ENCODE measurements at places on chromosomes 2 and 18. TPM values are rescaled to one million over a fixed set of nuclear protein-coding genes. Genes with fewer than 3 reads are reported as not detected.

GRCh38 chr18:2958819-2959298, 54.1 kb downstream of the LPIN2 start:
- DNase-seq, result no peak

DNA sequence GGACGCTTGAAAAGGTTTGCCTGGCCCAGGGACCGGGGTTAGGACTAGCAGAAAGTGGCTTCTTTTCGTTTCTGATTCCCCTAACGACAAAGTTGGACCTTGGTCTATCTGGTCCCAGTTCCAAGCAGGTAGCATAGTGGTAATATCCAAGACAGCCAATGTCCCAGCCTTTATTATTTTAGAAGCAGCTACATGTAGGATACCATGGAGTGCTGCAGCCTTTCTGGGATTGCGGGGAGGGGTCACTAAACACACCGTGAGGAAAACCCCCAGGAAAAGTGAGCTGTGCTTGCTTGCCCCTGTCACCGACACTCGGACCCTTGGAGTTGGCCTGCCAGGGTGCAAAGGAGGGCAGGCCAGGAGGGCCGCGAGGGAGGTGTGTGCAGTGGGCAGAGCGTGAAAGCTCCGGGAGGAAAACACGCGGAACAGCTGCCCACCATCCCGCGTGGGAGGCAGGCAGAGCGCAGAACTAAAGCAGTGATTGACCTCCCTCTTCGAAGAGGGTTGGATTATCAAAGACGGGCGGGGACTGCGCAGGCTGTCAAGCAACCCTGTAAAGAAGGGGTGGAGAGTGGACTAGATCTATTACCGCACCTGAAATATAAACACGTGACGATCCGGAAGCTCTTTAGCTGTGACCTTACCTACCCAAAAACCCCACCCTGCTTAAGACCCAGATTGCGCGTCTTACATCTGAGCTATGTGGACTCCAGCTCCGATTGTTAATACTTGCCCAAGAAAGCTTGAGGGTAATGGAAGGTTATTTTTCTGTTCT, 624 bp upstream of the MAP4K3 start:
- no peak for DNase-seq

ERBB4 gene
- 2.6 TPM for total RNA-seq

- no peak for DNase-seq
These were observed 19.3 kb downstream of the TGFA start for GRCh38 chr2:70534183-70534836.

DNA sequence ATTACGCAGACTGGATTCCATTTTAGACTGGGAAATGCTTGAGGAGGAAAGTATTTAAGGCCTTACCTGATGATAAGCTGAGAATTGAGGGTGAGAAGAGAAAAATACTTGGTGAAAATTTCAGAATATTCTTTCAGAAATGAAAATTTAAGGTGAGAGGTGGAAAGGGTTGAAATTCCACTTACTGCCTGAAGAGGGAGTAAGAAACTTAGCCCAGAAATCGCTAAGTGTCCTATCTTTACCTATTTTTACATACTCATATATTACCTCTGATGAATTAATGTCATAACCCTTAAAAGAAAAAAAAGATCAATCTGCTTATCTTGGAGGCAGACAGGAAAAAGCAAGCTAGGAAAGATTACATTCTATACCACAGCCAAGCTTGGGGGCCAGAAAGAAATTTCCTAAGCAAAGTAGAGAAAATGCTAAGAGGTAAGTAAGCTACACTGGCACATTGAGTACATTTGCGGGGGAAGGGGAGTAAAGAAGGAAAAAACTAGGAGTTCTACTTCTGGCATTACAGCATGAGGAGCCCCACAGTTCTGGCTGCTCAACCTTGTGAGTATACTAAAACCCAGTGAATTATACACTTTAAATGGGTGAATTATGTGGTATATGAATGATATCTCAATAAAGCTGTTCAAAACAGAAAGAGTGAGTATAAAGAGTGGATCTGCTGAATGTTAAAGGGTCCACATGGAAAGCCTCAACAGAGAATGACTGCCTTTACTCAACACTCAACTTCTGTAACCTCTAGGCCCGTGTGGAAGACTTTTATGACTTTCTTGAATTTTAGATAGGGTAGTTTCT, 33.8 kb downstream of the SMC6 start:
- no peak for DNase-seq

- no peak for DNase-seq
These were observed 651 bp downstream of the STK17B start for GRCh38 chr2:196170606-196171247.

SLC5A7 gene
- not detected for total RNA-seq

GRCh38 chr2:120662746-120663145, 72.9 kb upstream of the GLI2 start:
- DNase-seq, result no peak

TUBA3E gene
- not detected for total RNA-seq

DYSF gene
- 42.8 TPM for total RNA-seq

DNA sequence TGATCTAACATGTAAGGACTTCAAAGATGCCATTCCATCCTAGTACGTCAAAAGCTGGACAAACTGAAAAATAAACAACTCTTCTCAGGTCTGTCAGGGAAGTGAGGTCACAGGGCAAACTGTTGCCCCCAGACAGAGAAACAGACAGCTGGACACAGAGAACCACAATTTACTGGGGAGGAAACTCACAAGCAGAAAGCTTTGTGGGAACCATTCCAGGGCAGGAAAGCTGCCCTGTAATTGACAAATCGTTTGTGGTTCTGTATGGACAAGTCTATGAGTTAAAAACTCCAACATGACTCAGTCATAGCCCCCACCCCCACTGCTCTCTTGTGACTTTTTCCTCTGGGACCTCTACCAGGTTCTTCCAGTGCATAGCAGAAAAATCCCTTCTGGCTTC, 28.4 kb downstream of the MCEE start:
- DNase-seq, result peak; percentile 9

CBLN2 gene
- not detected for total RNA-seq

GRCh38 chr2:207762146-207762545, 7.6 kb downstream of the FZD5 start:
- DNase-seq, result no peak

DNA sequence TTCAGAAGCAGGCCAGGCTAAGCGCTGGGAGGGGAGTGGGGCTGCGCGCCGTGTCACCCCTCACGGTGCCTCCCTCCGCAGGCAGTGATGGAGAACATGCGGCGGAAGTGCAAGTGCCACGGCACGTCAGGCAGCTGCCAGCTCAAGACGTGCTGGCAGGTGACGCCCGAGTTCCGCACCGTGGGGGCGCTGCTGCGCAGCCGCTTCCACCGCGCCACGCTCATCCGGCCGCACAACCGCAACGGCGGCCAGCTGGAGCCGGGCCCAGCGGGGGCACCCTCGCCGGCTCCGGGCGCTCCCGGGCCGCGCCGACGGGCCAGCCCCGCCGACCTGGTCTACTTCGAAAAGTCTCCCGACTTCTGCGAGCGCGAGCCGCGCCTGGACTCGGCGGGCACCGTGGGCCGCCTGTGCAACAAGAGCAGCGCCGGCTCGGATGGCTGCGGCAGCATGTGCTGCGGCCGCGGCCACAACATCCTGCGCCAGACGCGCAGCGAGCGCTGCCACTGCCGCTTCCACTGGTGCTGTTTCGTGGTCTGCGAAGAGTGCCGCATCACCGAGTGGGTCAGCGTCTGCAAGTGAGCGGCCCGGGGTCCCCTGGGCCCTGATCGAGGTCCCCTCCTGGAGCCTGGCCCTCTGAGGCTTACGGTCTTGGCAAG, 12.2 kb downstream of the WNT10A start:
- no peak for DNase-seq

GRCh38 chr2:191483117-191483516, 194.8 kb upstream of the NABP1 start:
- no peak for DNase-seq

GRCh38 chr2:239494578-239494977, 93.8 kb upstream of the HDAC4 start:
- DNase-seq, result no peak

DNA sequence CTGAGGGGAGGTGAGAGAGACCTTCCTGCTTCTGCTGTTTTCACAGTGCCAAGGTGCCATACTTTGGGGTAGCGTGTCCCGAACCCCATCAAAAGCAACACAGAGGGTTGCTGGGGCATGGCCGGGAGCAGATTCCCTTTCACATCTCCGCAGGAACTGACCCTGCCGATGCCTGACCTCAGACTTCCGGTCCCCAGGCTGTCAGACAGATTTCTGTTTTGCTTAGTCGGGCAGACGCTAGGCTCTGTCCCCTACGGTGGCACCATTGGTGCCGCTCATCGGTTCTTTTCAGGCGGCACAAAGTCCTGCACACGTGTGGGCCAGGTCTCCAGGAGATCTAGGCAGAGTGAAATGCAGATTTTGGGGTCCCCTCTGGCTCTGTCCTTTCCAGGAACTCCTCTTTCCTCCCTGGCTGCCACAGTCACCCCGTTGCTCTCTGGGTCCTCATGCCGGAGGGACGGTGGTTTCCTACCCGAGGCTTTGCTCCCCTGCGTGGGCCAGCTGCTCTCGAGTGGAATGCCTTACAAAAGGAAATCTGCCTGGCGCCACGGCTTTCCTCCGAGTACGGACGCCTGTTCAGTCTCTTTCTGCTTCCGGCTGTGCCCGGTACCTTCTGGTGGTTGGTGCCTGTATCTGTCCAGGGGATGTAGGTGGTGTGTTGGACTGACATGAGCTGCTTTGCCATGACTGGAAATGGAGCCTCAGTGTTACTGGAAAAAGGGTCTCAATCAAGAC, 39.3 kb downstream of the RTP5 start:
- DNase-seq, result no peak

- no peak for DNase-seq
These were observed 359.5 kb upstream of the FAM98A start for GRCh38 chr2:33958591-33958990.

ITSN2 gene
- total RNA-seq, result 39.1 TPM

GRCh38 chr2:176018708-176019107, 16.6 kb upstream of the LNPK start:
- DNase-seq, result no peak

DNA sequence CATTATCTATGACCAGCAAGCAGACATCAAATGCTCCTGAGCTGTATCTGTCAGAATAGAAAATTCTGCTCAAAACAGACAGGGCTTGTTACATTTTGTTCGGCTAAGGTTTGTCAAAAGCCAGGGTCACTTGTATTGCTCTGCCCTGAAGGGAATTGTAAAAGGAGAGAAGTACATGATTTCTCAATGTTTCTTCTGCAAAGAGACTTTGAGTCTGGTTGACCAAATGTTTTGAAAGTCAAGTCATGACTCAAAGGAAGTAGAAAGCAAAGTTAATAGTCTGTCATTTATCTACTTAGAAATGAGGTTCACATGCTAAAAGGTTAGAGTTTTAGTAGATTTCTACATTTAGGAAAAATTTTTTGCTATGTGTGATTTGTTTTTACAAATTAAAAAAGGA, 1624.1 kb upstream of the ZEB2 start:
- DNase-seq, result no peak

SIX3 gene
- not detected for total RNA-seq

ARHGAP28 gene
- total RNA-seq, result 4.6 TPM

SCN3A gene
- total RNA-seq, result under 0.01 TPM

DNA sequence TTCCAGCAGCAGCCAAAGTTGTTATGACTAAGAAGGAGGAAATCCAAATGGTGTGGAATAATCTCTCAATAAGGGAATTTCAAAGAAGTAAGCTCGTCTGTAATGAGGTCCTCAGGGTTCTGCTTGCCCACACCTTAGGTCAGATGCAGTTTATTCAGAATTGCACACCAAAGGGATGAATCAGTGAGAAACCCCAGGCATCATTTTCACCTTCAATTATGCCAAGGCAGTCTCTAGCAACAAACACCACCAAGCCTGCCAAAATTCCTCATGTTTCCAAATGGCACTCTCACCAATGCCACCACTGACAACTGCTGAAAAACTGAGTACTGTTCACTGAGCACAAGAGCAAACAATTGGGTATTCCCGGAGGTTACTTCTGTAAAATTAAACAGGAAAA, 43.6 kb downstream of the KCNG3 start:
- DNase-seq, result peak; percentile 41

- no peak for DNase-seq
These were observed 10.5 kb upstream of the LYPD1 start for GRCh38 chr2:132680544-132680943.

- DNase-seq, result peak; percentile 32
These were observed 6.7 kb upstream of the UGT1A5 start for GRCh38 chr2:233705911-233706506.

DNA sequence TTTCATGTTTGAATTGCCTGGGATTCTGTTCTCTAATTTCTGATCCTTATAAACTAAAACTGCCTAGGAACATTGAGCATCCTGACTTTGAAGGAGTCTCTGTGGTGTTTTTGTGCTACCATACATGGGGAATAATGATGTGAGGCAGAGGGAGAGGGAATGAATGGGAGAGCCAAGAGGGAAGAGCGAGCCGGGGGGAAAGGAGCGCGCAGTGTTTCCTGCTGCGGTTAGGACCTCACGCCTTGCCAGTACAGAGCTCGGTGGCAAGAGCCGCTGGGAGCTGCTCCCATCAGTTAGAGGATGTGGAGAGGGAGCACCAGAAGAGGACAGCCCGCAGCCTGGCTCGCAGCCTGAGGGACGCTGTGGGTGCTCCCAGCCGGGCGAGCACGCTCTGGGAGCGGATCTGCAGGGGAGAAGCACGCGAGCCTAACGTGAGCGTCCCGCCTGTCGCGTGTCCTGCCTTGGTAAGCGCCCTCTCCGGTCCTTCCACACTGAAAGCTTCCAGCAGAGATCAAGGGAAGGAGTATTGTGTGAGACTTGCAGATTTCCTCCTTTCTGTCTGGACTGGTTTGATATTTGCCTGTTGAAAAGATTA, 114.7 kb downstream of the FAM210A start:
- DNase-seq, result no peak

GRCh38 chr2:19801367-19802080, 100.3 kb downstream of the TTC32 start:
- peak; percentile 98 for DNase-seq

GRCh38 chr18:44889111-44889510, 208.4 kb downstream of the SETBP1 start:
- DNase-seq, result no peak

LCT gene
- total RNA-seq, result not detected

DNA sequence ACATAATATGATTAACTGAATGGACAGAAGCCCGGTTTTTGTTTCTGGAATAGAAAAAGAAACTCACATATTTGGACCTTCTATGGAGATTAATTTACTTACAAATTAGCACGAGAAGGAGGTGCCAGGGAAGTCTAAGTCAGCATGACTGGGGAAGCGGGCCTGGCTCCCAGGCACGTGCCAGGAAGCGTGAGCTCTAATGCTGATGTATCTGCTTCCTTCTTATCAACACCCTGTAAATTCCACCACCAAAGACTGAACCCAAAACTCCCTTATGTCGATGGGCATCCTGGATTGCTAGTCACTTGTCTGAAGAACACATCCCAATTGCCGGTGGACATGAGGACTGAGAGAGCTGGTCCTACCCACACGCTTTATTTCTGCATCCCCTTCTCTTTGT, 134.5 kb downstream of the GALNT14 start:
- no peak for DNase-seq
